ENCODE measurements at places on chromosomes 13 and 19.

GRCh38 chr13:41696163-41697003 is 239.0 kb downstream of the RGCC start:
- no peak for DNase-seq

- no peak for DNase-seq
Measured at GRCh38 chr19:28425046-28425931, 787.7 kb downstream of the UQCRFS1 start.

DNA sequence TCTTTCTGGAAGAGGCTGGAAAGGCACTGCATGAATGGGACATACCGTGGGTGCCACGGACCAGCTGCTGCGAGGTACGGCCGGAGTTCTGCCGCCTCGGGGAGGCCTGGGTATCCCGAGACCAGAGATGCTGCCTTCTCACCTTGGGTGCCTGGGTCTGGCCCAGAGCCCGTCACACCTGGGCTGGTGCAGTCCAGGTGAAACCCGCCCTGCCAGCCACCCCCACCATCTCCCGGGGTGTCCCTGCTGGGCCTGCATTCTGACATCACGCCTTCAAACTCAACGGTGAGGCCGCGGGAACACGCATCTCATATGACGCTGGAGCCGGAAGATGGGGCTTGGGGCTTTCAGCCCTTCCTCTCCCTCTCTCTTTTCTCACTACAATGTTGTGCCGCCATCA is 98.0 kb downstream of the GADD45B start:
- DNase-seq = no peak

- no peak for DNase-seq
Measured at GRCh38 chr19:472005-472858, 11.4 kb upstream of the SHC2 start.

DNA sequence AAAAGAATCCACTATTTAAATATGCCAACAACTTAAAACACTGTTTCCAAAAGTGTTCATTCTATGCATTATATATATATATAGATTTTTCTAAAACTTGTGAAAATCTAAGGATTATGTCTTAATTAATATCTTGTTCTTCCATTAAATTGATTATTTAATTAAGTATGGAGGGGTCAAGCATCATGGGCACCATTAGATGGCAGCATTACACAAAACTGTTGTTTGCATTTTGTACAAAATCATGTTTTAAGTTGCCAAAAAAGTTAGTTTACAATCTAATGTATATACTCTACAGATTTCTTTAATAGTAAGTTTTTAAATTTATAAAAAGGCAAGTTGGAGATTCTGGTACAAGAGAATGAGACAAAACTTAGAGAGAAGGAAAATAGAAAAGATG is 213.2 kb upstream of the EDNRB start:
- DNase-seq = no peak

DNA sequence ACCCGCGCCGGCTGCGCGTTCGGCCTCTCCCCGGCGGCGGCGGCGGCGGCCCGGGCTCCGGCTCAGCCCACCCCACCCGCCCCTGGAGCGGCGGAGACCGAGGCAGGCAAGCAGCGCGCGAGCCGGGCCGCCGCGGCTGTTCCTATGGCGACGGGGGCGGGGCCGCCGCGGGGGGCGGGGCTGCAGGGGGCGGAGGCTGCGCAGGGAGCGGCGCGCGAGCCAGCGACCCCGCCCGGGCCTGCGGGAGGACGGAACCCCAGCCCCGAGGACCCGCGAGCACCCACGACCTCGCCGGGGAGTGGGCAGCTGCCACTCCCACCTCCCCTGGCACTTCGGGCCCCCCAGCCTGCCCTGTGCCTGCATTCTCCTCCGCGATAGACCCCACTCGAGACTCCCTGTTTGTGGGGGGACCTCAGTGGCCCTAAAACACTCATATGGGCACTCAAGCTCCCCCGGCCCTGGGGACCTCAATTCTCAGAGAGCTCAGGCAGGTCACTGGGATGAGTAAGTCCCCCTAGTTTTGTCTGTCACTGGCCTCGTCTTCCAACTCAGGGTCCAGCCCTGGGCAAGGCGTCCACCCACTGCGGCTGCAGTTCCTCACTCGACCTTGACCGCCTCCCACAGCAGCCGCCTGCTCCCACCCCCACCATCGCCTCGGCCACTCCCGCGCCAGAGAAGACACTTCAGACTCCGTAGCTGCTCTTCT is at the start of gene CTXN1:
TSS of gene CTXN1 (minus strand) at position 115 of the 706 bp plus-strand sequence. CDS start 597 bp downstream, outside the sequence.
- DNase-seq = no peak

GRCh38 chr19:6963937-6964336 is 57.3 kb downstream of the MBD3L2B start:
- no peak for DNase-seq
